ENCODE measurements at places on chromosomes 2 and 18.

DNA sequence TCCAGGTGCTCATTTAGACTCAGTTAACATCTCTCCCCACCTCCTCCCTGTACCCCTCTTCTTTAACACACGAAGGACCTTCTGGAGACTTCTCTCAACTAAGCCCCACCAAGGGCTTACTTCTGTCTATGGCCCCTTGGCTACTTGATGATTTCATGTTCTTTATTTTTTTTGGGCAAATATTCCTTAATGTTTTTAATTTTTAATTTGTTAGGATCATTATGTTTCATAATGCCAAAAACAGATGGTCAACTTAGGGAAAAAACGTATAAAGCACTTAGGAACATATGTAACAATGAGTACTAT is 25.9 kb downstream of the IL37 start:
- DNase-seq = no peak

DNA sequence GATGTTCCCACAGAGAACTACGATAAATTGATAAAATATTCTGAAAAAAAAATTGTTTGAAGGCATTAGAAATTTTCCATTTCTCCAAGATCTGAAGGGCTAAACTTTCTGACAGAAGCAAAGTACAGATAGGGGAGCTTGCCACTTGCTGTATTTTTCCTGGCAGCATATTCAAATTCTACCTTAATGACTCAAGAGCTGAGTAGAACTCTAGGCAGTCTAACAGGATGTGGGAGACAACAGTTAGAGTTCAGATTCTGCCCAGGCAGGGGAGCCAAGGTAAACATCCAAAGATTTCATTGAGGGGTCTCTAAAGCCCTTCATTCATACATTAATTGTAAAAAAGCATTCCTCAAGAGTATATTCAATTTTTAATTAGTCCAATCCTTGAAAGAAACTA is 46.0 kb upstream of the RIT2 start:
- no peak for DNase-seq

- DNase-seq = no peak
These were observed 6.8 kb downstream of the MAIP1 start for GRCh38 chr2:199962203-199962602.

GRCh38 chr2:121472470-121472993 is 58.1 kb upstream of the RNU4ATAC start:
- no peak for DNase-seq

DNA sequence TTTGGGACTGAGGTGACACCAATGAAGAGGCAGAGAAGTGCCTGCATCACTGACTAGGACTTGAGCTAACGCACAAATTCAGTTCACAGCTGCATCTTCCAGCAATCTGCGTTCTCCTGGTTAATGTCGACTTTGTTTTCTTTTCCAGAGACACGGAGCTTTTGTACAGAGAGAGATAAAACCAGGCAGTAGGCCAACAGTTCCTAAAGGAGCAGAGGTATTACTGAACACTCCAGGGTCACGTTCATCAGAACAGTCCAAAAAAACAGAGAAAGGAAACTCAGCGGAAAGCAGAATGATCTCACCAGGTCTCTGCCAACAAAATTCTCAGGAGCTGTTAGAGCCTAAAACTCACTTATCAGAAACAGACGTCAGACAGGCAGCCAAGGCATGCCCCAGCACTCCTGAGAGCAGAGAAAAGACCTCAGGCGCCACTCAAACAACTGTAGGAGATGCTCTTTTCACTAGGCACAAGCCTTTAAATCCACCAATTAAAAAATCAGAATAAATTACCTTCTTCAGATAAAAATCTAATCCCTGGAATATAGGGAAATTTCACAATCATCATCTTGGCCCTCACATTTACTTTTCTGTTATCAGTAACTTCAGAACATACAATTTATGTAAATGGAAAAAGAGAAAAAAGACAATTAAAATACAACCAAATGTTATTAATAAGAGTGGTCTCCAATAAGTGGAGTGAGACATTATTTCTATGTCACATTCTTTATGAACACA is 95.9 kb upstream of the SPTBN1 start:
- DNase-seq = no peak

DNA sequence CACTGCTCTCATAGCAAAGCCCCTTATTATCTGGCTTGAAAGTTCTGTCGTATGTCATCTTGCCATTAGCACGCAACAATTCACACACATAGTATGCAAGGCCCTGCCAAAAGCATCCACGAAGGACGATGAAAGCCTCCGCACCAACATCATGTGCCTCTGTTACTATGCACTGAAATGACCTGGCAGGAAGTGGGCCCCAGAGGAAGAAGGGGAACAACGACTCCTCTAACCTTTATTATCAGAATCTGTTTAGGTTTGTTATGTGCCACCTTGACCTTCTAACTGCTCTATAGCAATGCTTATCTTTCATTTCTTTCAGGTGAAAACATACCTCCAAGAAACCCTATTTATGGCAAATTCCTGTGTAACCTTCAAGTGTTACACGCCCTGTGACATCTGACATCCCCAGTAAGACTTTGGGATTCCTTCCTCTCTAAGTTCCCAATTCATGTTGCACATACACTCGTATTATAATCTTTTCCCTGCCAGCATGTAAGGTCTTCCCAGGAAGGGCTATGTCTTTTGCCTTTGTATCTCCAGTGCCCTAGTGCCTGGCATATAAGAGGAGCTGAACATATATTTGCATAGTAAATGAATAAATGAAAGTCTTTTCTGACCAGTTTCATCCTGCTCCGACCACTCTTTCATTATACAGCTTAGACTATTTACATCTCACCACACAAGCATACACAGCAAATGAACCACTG is 7.0 kb upstream of the NDUFV2 start:
- no peak for DNase-seq

DNA sequence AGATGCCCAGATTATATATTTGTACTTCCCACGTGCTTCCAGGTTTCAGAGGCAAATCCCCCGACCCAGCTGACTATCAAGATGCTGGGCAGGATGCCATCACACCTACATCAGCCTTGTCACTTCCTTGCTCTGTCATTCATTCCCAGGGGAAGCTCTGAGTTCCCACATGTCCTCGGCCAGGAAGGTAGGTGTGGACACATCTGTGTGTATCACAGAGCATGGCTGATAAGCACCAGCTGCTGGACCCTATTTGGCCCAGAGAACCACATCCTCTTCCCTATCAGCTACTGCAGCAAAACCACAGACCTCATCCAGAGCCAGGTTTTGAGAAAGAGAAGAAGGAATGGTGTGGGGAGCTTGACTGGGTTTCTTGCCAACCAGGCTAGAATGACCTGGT is 31.9 kb upstream of the ITGA6 start:
- no peak for DNase-seq

GRCh38 chr2:201644001-201644400 is 698 bp upstream of the TMEM237 start:
- DNase-seq = no peak

- DNase-seq = no peak
These were observed 527.4 kb upstream of the REG3G start for GRCh38 chr2:78498125-78498524.

GRCh38 chr2:217102956-217103355 is 243.1 kb upstream of the TNP1 start:
- no peak for DNase-seq

GRCh38 chr2:56590611-56591010 is 406.8 kb downstream of the CCDC85A start:
- DNase-seq = no peak

- DNase-seq = no peak
These were observed 220.8 kb downstream of the CDH2 start for GRCh38 chr18:27956001-27956640.

- no peak for DNase-seq
These were observed 264.7 kb downstream of the CCDC85A start for GRCh38 chr2:56448403-56449001.

- DNase-seq = no peak
These were observed 2063.5 kb downstream of the SUCLG1 start for GRCh38 chr2:82395531-82395930.

- no peak for DNase-seq
These were observed 1096.1 kb upstream of the NRXN1 start for GRCh38 chr2:52128081-52128480.

DNA sequence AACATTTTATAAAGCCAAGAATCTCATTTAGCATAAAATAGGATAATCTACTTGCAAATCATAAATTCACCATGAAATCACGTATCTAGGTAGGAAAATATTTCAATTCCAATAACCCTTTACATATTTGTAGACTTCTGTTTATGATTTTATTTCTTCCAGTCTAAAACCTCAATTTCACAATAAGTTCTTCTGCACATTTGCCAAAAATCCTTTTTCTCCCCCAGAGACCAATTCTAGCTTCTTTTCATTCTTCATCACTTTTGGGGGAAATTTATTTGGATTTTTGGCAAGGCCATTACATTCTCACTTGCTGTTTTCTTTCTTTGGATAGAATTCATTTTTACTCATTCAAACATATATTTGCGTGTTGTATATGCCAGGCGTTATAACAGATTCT is 86.8 kb downstream of the SPRED2 start:
- no peak for DNase-seq

- no peak for DNase-seq
These were observed 9.8 kb upstream of the EFR3B start for GRCh38 chr2:25032094-25032493.

DNA sequence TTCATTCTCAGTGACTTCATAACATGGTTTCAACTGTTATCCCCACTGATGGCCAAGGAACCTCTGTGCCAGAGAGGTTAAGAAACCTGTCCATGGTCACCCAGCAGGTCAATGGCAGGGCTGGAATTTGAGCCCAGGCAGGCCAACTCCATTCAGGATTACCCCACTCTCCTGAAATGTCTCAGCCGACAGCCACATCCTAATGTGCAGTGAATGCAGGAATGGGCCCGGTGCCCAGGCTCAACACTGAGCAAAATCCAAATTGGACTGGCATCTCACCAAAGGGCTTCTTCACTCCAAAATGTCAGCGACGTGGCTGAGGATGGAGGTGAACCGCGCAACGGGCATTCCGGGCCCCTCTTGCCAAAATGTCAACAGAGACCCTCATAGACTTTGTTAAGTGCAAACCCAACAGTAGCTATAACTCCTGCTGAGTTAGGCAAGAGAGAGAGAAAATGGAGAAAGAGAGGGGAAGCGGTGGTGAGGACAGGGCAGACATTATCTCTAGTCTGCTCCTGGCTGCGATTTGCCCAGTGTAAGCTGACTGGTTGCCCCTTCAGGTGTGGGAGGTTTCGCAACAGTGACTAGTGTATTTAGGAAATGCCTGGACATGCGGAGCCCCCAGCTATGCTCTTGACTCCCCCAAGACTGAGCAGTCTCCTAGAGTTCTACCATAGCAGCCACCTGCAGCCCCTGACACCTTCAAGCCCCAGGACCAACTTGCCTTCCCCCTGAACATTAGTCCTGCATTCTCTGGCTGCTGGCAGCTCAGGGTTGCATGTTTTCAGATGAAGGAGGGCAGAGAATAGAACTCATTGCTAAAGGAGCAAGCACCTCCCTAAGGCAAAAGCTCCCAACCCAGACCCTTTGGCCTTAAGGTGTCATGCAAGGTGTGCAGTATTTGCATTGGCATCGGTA is 167.7 kb downstream of the ANAPC1 start:
- DNase-seq = no peak

DNA sequence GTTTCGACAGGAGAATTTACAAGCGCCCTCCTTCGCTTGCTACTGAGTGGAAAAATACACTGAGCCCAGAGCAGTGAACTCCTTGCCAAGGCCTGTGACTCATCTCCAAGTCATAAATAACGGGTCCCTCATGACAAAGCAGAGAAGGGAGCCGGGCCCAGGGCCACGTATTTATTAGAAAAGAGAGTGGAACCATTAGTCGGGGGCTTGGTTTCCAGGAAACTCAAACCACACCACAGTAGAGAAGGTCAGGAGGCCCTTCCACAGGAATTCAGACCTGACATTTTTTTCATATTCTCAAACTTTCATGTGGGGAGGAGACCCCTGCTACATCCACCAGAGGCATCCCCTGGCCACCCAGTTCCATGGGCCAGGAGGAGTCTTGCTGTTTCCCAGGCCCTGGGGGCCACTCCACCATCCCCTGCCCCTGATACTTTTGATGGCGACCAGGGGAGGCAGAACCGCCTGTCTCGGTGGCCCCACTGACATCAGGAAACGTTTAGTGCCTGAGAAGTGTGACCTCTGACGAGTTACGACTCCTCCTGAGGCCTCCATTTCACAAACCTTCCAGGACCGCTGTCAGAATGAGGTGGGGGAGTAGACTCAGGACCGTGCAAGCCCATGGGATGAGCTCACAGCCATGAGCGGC is 289.7 kb downstream of the DYSF start:
- DNase-seq = no peak

DNA sequence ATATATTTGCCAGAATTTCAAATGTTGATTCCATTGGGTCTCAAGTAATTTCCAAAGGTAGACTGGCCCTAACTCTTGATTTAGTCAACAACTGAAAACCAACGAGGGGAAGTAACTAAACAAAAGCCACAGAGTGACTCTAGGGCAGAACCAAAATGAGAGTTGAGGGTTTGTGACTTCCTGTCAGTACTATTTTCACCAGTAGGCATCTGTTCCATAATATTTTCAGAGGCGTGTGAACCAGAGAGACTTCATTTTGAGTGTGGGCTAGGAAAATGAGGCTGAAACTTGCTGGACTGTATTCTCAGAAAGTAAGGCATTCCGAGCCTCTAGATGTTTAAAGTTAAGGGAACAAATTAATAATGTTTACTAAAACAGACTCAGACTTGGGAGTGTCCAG is 70.6 kb downstream of the GDF7 start:
- no peak for DNase-seq

DNA sequence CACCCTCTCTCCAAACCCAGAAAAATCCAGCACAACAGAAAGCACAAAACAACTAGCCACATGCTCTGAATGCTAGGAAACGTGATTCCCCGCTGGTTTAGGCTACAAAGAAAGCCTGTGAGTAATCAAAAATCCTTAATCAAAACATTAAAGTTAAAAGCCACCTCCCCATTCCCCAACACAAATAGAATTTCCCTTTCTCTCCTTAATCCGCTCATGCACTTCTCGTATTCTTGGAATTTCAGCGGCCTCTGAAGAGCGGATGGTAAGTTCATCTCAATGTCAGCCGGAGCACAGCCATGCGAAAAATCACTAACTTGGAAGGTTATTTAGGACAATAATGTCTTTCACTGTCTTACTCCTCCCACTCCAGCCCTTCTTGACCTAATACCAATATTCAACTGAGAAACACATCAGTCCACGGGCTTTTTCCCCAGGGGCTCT is 126.7 kb downstream of the OSBPL1A start:
- DNase-seq = no peak

GRCh38 chr18:75036917-75037688 is 171.8 kb downstream of the PTGR3 start:
- no peak for DNase-seq

Data from GM12892 (cell line).